Activated CD4-positive, alpha-beta T cell treated with anti-CD3 and anti-CD28 coated beads, Interleukin-2, amount 50 U/mL, for 24 hours (primary cell): ENCODE measurements at places on chromosomes 4 and X.

DNA sequence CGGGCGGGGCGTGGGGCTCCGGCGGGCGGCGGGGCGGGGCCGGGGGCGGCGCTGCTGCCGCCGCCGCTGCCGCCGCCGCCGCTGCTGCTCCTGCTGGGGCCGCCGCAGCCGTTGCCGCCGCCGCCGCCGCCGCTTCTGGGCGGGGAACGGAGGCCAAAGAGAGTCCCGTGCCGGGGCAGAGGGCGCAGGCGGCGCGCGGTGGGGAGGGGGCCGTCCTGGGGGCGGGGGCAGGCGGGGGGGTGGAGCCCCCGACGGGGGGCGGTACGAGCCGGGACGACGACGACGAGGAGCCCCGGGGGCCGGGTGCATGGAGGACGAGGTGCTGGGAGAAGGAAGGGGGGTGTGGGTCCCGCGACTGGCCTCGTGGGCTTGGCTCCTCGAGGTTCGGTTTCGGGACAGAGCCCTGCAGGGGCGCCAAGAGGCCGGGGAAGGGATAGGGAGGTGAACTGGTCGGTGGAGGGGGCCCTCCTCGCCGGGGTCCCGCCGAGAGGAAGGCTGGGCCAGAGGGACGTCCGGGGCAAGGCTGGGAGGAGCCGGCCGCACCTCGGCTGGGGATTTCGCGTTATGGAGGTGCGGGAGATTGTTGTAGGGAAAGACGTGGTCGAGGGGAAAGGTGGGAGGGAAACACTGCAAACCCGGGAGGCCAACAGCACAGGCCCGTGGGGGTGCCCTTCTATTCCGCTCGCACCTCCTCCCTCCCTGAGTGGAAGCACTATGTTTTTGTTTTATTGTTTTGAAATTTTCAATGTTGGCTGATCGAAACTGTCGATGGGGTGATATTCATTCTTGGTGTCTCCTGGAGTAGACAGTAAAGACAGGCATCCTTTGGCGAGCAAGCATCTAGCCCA is 1.9 kb downstream of the BCORL1 start:
- no peak for DNase-seq

GRCh38 chrX:139844163-139844562 is 88.7 kb downstream of the ATP11C start:
- DNase-seq, result no peak

DNA sequence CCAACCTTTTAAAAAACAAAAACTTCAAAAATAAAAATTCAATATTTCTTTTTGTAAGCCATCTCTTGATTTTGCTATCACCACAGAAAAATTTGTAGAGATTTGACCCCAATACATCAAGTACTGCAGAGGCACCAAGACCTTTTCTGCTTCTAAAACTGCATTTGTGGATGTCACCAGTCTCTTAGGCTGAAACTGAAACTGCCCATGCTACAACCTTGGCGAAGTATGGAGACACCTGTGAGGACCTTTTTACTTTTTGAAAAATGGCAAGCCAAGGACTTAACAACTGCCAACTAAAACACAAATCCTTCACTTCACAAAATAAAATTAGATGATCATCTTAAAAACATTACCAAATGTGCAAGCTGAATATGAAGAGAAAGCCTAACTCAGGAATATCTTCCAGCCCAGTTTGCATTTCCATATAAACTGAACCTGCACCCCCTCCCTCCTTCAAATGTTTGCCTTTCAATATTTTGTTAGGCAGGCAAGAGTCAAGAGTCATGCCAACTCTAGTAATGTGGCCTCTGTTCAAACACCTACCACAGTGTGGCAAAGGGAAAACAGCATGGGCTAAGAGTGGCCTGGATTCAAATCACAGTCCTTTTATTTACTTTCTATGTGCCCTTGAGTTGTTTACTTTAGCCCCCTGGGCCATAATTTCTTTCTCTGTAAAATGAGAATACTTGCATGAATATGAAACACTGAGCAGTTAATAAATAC is 389.4 kb downstream of the OPHN1 start:
- no peak for DNase-seq

- no peak for DNase-seq
Measured at GRCh38 chrX:150607201-150607600, 38.8 kb downstream of the MTM1 start.

DNA sequence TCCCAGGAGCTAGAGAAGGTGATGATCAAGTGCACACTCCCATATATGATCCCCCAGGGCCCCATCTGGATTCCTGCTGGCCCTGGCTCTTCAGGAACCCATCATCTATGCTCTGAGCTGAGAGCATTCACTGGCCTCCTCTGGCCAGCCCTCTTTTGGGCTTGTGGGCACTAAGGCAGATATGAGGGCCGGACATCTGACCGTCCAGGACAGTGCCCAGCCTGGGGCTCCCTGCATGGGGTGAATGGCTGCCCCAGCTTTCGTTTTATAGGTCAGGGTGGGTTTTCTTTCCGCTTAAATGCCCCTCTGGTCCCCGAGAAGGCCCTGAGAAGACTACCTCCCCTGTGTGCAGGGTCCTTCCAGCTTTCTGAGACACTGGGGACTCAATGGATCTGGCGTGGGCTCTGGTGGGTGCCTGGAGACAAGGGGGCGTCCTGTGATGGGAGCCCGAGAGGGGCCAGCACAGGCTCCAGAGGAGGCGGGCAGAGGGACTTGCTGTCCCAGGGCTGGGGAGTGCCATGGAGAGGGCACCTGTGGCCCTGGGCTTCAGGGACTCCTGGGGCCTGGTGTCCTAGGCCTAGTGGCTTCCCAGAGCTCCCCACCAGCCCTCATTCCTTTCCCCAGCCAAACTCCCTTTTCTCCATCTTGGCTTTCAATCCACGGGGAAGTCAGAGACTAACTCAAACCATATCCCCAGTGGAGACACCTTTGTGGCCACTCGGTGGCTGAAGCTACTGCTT is 39.5 kb upstream of the GRPEL1 start:
- DNase-seq, result no peak

GRCh38 chr4:105714071-105714521 is 5.5 kb downstream of the GSTCD start:
- no peak for DNase-seq

DNA sequence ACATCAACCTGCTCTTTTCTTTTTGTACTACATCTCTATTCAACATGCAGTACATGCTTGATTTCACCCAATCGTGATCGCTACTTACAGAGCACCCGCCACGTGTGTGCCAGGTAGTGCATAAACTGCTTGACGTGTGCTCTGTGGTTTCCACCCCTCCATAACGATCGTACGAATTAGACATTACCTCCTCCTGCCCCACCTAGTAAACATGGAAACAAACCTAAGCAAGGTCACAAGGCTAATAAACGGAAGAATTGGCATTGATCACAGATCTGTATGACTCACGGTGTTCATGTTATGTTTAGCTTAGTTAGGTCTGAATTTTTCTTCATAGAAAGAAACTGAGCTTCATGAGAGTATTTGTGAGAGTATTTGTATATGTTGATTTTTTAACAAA is 64.1 kb downstream of the STX18 start:
- no peak for DNase-seq

DNA sequence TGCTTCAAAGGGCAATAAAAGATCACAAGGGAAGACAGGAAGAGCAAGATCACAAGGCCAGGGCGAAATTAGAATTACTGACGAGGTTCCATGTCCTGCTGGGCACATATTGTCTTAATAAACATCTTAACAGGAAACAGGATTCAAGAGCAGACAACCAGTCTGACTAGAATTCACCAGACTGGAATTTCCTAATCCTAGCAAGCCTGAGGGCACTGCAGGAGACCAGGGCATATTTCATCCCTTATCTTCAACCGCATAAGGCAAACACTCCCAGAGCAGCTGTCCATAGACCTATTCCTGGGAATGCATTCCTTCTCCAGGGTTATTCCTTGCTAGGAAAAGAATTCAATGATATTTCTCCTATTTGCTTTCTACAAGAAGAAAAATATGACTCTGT is 12.4 kb upstream of the TDO2 start:
- no peak for DNase-seq

DNA sequence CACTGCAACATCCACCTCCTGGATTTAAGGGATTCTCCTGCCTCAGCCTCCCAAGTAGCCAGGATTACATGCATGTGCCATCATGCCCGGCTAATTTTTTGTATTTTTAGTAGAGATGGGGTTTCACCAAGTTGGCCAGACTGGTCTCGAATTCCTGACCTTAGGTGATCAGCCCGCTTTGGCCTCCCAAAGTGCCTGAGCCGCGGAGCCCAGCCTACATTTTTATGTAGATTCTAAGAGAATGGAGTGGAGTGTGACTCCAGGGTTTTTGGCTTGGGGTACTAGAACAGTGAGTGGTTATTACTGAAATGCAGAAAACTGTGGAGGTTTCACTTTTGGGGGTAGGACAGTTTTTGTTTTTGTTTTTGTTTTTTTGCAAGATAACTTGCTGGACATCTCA is 806.0 kb downstream of the ADGRL3 start:
- no peak for DNase-seq

DNA sequence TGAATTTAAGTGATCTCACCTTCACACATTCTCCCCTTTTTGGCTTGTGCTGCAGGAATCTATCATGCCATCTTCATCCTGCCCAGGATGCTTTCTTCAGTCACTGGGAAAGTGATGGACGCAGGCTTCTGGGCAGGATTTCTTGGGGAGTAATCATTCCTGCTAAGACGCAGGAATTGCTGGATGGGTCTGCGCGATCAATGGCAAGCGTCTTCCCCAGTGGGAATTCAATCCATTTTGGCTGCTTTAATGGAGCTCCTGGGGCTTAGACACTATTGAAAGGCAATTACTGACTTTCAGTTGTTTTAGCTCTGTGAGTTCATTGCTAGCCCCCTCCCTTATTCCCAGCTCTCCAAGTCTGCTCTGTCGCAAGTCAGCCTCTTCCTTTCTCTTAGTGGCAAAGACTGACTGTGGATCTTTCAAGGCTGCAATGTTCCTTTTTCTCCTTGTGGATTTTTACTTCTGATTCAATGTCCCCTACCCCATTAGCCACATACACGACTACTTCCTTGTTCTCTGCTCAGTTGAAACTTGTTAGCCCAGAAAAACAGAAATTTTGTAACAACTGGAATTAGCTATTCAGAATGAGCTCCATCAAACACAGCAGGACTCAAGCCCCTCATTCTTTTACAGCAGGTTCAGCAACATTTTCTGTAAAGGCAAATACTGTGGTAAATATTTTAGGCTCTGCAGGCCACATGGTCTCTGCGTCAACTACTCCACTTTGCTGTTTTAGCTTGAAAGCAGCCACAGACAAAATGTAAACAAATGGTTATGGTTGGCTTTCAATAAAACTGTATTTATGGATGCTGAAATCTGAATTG is 154.9 kb downstream of the ASB9 start:
- DNase-seq, result no peak

DNA sequence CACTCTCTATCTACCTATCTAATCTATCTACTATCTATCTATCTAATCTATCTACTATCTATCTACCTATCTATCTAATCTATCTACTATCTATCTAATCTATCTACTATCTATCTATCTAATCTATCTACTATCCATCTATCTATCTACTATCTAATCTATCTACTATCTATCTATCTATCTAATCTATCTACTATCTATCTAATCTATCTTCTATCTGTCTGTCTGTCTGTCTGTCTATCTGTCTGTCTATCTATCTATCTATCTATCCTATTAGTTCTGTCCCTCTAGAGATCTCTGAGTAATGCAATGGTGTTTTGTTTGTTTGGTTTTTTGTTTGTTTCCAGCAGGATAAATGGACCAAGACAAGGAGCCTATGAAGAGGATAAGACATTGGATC is 9.4 kb upstream of the ASMTL start:
- no peak for DNase-seq

- DNase-seq, result no peak
Measured at GRCh38 chr4:43458293-43458692, 565.8 kb downstream of the GRXCR1 start.

- DNase-seq, result no peak
Measured at GRCh38 chr4:37765741-37766140, 60.7 kb upstream of the PGM2 start.

DNA sequence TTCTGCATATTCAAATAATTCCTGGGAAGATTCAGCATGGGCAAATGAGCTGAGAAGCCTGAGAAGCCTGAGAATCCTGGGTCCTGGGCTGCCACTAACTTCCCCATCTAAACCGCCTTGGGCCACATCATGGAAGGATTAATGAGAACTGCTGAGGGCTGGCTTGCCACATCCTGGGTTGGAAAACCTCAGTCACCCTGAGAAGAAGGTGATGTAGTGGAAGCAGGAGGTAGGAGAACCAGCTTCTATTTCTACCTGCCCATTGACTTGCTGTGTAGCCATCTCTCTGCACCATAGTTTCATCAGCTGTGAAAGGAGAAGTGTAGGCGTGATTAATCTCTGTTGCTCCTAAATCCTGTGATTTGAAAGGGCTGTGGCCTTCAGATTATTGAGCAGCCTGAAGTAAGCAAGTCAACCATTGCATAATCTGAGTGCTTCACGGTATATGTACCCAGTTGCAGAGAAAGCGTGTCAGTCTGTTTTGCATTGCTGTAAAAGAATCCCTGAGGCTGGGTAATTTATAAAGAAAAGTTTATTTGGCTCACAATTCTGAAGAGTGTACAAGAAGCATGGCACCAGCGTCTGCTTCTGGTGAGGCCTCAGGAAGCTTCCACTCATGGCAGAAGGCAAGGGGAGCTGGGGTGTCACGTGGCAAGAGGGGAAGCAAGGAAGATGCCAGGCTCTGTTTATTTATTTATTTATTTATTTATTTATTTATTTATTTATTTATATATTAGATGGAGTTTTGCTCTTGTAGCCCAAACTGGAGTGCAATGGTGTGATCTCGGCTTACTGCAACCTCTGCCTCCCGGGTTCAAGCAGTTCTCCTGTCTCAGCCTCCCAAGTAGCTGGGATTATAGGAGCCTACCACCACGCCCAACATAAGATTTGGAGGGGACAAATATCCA is 140.9 kb upstream of the ATP6AP2 start:
- no peak for DNase-seq

GRCh38 chrX:98523521-98523920 is 1639.8 kb downstream of the RPA4 start:
- no peak for DNase-seq

- DNase-seq, result no peak
Measured at GRCh38 chr4:93063325-93063724, 759.6 kb downstream of the GRID2 start.

DNA sequence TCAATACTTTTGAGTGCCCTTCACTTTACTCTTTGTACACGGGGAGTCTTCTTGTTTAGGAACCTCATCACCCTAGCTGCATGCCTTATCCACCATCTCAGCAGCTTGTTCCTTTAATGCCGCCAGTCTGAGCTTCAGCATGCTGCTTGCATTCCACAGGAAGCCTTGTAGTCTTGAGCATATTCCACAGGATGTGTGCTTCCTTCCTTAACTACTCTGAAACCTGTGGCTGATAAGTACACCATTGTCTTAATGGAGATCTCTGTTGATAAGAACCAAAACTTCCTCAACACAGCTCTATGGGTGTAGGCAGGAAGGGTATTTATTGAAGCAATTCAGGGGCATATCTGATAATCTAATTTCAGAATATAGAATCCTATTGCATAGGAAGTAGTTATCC is 24.4 kb upstream of the CCNI start:
- no peak for DNase-seq

DNA sequence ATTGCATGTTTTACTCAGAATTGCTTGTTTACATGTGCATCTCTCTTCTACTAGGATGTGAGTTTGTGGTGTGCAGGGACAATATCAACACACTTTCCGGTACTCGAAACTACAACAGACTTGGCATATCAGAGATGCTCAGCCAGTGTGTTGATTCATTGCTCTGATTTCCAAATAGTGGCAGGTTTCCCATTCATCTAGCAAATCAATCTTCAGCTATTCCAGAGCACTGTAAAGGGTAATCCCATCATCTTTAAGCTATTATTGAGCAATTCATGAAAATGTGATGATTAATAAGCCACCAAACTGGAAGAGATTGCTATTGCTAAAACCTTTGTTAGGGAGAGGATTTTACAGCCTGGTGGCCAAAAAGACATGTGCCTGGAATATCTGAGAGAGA is 574.2 kb upstream of the CPEB2 start:
- DNase-seq, result no peak

GRCh38 chrX:30483996-30484395 is 93.6 kb downstream of the TASL start:
- no peak for DNase-seq
